ENCODE measurements at places on chromosomes 2 and 18.

- DNase-seq = no peak
Measured at GRCh38 chr2:44934038-44934982, 7.2 kb upstream of the SIX3 start.

- DNase-seq = no peak
Measured at GRCh38 chr2:140586379-140586778, 1544.4 kb downstream of the LRP1B start.

DNA sequence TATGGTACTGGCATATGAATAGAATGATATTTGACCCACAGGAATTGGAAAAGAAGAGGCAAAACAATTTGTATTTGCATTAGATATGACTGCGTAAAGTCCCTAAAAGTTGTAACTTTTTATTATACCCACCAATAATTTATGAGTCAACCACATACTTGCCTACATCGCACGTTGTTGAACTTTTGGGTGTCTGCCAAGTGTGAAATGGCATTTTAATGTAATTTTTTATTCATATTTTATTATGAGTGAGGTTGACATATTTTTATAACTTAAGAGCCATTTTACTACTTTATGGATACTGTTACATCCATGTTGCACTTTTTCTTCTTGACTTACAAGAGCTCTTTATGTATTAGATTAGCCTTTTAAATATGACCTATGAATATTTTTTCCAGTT is 4.6 kb downstream of the DSC2 start:
- DNase-seq = no peak

DNA sequence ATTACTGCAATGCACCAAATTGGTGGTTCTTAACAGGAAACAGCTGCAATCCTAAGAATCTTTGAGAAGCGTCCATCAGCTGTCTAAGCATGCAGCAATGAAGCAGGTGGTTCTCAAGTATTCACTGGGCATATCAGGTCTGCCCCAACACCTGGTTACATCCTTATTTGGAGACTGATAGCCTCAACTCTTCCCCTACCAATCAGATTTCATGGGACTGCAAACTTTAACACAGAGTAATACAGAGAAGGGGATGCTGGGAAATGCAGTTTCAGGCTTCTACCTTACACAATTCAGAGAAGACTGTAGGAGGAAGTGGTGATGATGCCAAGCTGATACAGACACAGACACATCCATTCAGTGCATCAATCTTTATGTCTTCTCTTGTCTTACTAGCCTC is 240.5 kb downstream of the BCL2 start:
- DNase-seq = peak; percentile 14

- DNase-seq = peak; percentile 78
Measured at GRCh38 chr2:24084386-24085199, at the start of gene TP53I3. Gene TP53I3 (minus strand): TSS chr2:24084834. CDS start chr2:24084326, 508 bp downstream.

GRCh38 chr2:108907822-108908712 is 81.0 kb downstream of the EDAR start:
- no peak for DNase-seq

DNA sequence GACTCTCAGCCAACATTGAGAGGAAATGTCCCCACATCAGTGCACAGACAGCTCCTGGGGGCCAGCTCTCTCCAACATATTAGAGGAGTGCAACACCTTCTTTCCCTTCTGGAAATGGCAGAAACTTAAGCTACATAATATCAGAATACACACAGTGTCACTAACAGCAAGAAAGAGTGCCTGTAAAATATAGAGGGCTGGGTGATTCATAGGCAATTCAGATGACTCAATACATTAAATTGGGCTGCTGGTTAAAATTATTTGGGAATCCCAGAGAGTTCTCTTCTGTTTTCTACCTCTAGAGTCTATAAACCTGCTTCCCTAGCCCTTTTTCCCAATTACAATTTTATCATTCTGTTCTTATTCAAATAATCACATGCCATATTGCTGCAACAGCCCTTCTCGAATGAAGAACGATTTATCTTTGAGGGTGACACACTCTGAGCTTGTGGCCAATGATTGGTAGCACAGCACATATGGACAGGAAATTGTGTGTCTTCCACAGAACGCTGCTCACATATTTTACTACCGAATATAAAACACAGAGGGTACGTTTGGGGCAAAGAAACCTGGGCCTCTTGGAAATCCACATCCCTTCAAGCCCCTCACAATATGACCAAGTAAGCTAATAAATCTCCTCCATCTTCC is 381.2 kb downstream of the MBD2 start:
- DNase-seq = no peak

DNA sequence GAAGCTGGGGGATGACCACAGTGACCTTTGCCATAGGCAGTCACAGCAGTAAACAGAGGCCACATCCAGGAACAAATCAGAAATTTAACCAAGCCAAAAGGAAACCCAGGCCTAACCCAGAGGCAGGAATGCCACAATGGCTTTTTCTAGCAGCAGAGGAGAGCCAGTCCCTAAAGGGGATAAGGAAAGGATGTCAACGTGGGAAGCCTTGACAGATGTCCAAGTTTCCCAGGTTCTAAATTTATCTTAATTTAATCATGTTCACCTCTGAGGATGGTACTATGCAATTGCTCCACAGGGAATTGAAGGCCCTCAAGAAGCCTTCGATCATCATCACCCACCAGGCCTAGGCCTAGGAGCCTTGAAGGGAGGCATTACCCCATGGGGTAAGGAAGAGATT is 374.7 kb downstream of the TNS1 start:
- DNase-seq = no peak

- no peak for DNase-seq
Measured at GRCh38 chr2:234364661-234365060, 132.2 kb downstream of the ARL4C start.

GRCh38 chr2:10254373-10255188 is 48.1 kb upstream of the HPCAL1 start:
- DNase-seq = no peak

GRCh38 chr2:205998583-205998982 is 87.4 kb downstream of the INO80D start:
- no peak for DNase-seq

- DNase-seq = no peak
Measured at GRCh38 chr2:200188876-200189275, 117.6 kb upstream of the SPATS2L start.

- no peak for DNase-seq
Measured at GRCh38 chr2:151670346-151670745, 63.9 kb downstream of the NEB start.

DNA sequence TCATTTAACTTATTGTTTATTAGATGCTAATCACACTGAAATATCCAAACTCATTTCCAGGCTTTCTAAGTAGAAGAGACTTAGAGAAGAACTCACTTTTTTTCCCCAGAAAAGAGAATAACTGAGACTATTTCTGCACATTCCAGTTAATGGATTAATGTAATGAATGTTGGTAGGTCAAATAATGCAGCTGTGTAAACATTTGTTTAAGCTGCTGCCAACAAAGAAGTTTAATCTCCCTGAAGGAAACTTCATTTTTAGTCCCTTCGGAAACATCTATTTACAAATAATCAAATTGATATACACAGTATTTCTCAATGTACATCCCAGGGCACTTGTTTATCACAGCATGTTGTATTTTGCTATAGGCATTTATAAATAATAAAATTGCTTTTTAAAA is 126.9 kb downstream of the KCNS3 start:
- no peak for DNase-seq

DNA sequence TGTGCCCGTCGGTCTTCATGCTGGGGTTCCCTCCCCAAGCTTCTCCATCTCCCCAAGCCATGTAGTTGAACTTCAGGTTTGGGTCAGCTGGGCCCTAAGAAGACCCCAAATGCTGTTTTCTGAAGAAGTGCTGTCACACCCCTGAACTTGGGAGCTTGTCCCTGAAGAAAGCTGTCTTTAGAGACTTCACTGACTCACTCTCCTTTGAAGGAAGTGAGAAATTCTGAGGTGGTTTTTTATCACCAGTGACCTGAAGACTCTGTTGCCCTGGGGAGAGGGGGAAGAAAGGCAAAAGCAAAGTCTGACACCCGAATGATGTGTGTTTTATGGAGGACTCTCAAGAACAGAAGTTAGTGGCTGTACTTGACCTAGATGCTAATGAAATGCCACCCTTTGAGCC is 83.6 kb upstream of the BCL2L11 start:
- DNase-seq = no peak

DNA sequence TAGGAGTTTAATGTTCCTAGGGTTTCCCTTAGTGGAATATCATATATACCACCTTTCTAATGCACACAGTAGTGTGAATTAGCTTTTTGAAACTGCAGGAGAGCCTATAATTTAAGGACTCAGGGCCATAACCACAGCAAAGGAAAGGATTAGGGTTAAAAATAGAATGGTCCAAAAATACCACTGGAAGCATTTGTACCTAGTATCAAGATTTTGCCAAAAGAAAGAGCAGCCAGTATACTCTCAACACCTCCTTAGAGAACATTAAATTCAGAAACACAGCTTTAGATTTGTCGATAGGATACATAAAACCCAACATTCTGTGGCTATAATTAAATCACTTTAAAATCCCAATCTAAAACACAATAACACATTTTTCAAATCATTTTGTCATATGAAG is 634.9 kb downstream of the EPHA4 start:
- DNase-seq = no peak

GRCh38 chr2:113848758-113849415 is 41.0 kb upstream of the ACTR3 start:
- no peak for DNase-seq

DNA sequence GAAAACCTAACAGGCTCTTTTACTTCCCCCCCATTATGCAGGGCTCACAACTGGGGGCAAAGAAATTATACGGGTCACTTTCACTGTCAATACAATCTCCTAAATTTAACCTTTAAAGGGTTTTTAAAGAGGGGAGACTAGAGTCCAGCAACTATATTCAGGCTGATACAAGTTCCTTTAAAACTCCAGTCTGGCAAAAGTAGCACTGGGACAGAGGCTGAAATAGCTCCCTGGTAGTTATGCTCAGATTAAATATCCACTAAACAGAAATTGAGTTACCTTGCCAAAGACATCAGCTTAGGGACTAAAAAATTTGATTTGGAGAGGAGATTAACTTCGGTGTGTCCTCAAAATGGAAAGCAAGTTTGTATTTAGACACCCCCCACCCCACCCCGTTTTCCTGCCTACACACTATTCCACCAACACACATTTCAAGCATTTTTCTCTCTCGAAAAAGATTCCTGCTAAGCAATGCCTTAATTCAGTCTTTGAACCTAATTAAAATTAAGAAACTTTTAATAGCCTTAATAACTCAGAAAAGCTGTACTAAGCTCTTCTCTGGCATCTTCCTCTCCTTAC is 127.2 kb downstream of the OSBPL1A start:
- DNase-seq = no peak

DNA sequence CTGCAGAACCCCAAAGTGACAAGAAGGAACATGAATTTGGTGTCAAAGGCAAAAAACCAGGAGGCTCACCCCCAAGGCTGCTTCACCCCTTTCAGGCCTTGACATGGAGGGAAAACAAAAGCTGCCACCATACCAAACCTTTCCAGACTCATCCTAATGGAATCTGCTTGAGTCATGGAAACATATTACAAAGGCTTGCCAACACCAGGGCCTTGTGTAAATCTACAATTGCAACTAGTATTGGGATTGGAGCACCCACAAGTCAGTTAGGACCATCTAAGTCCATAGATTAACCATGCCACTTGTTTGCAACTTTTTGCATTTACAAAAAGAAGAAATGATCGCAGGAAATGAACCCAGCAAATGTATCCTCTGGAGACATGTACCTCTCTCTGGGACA is 297.6 kb downstream of the CDCA7 start:
- no peak for DNase-seq

DNA sequence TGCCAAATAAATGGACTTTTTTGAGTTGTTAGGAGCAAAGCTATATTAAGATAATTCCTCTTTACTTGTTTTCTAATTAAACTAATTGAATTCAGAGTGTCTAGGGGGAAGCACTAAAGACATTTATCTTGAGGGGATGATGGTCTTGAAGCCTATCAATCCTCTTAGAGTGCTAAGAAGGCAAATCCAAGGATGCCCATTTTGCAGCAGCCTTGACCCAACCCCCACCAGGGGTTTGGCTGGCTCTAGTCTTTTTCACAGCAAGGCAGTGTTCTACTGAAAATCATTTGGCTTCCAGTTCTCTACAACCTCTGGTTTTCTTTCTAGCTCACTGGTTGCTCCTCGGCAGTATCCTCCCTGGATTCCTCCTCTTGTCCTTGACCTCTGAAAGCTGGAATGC is 6.5 kb upstream of the RAX start:
- DNase-seq = no peak

GRCh38 chr18:50738098-50738757 is 81.6 kb downstream of the MRO start:
- no peak for DNase-seq

- DNase-seq = peak; percentile 68
Measured at GRCh38 chr2:157420771-157421323, 23.0 kb downstream of the CYTIP start.

GRCh38 chr2:602571-603359 is 74.4 kb downstream of the TMEM18 start:
- DNase-seq = no peak

DNA sequence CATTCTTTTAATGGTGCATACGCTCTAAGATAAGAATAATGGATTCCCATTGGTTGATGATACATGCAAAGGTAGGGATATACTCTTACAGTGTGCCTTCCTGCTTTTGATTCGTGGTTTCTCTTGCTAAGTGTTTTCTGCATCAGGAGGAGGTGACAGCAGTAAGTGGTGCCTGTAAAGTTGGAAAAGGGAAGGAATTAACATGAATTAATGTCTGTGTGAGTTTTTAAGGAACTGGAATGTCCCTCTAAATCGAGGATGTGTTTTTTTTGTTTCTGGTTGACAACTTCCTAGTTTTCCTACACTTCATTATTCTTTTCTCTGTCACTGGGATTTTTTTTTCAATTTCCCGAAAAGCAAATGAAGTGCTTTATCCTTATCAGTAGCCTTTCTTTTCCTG is 54.4 kb downstream of the CRIM1 start:
- DNase-seq = no peak

DNA sequence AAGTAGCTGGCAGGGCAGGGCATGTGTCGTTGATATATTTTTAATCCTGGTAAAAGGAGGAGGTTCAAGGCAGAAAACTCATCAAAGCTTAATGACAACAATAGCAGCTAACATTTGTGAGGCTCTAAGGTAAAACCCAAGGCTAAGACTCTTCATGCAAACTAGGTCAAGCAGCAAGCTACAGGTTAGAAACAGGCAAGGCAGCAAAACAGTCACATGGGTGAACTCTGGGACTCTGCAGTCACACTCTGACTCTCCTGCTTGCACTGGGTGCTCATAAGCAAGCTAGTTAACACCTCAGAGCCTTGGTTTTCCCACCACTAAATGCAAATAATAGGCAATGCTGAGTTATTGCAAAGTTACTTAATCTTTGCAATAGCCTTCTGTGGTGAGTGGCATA is 7.9 kb downstream of the IL1RN start:
- no peak for DNase-seq

DNA sequence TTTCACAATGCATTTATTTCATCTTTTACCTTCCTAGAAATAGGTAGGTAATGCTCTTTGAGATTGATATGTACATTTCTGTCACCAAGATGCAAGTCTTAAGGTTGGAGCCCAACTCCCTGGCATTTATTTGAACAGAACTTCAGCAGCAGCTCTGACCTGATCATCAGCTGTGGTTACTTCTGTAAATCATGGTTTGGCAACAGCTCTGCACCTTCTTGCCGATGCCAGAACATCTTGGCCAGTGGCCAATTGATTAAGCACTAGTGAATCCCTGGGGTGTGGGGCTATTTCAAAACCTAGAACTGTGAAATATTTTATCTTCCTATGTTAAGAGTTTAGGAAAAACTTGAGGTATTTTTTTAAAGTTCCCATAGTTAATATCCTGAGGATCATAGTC is 124.8 kb upstream of the NYAP2 start:
- DNase-seq = no peak
